Stimulated activated CD8-positive, alpha-beta memory T cell treated with anti-CD3 and anti-CD28 coated beads, Interleukin-2, amount 100 ng/mL, for 48 hours (primary cell): ENCODE measurements at places on chromosomes 3 and 15.

DNA sequence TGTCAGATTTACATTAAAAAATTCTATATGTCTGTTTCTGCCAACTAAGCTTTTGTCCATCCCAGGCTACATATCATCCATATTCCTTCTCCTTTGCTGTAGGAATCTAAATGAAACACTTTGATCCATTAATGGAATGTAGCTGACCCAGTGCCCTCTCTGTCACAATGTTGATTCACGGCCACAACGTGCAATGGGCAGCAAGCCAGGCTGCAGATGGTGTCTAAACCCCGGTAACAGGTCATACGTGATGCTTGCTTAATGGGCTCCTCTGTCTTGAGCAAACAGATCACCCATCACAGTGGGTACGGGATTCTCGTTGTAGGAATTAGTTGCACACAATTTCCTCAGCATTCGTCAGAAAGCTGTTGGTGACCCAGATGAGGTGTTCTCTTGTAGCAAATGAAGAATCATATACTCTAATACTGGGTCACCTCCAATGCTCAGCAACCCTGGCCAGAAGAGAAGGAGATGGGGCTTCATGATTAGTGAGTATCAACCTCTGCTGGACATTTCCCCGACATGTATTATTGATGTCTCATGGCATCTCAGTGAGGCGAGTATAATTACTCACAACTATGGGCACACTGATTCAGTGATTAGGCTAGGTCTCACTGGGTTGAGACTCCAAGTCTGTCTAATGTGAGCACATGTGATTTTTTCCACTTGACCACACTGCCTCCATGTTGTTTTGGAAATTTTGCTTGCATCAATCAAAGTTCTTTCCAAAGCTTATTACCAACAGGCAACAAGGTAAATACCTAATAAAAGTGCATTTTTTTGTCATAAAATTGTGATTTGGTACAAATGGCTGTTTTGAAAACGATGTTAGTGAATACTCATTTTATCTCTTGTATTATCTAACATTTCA lies 12.9 kb upstream of the DCBLD2 start:
- no peak for DNase-seq

DNA sequence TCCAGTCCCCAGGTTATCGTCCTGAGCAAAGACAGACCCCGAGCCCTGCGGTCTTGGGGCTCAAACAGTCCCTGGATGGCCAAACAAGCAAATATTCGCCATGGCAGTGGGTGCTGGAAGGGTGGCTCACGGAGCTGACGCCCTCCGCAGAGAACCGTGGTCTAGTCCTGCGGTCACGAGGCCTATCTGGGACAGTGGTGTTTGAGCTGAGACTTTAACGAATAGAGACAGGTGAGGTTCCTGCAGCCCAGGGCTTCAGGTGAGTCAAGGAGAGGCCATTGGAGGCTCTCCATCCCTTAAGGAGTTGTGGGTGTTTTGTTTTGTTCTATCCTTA lies 399 bp upstream of the SUCLG2 start:
- no peak for DNase-seq

GRCh38 chr3:4865714-4866113 lies 113.5 kb upstream of the BHLHE40 start:
- DNase-seq: no peak

DNA sequence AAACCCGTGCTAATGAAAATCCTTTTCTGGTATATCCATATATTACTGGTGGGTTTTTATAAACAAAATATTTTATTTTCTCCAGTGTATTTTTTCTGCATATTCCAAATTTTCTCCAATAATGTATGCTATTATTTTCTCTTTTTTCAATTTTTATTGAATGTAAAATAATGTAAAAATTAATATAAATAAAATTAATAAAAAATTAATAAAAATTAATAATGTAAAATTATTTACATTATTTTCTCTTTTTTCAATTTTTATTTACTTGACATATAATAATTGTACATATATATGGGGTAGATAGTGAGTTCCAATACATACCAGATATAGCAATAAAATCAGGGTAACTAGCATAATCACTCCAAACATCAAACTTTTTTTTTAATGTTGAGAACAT lies 56.4 kb downstream of the OXSM start:
- no peak for DNase-seq

DNA sequence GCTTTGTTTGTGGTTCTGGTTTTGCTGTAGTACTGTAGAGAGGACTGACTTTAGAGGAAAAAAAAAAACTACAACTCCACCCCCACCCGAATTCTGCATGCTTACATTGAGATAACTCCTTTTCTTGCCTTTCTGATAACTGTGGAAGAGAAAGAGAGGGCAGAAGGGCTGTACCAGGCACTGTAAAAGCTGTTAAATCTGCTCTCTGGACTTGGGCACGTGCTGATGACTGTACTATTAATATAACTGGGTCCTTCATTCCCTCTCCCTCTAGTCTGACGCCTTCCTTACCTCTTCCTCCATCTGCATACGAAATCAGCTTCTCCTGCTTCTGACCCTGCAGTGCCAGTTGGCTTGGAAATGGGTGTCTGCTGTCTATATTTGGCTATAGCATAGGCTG lies 15.0 kb downstream of the MAPKBP1 start:
- no peak for DNase-seq

GRCh38 chr3:43041517-43041916 lies 62.4 kb downstream of the GASK1A start:
- DNase-seq: no peak

- DNase-seq: no peak
Measured at GRCh38 chr3:86702381-86702958, 288.5 kb downstream of the VGLL3 start.

- DNase-seq: no peak
Measured at GRCh38 chr15:60399931-60400330, 2.1 kb upstream of the ANXA2 start.

GRCh38 chr15:47888385-47889100 lies 171.2 kb downstream of the SEMA6D start:
- DNase-seq: no peak

- no peak for DNase-seq
Measured at GRCh38 chr3:30527720-30528119, 78.7 kb upstream of the TGFBR2 start.

DNA sequence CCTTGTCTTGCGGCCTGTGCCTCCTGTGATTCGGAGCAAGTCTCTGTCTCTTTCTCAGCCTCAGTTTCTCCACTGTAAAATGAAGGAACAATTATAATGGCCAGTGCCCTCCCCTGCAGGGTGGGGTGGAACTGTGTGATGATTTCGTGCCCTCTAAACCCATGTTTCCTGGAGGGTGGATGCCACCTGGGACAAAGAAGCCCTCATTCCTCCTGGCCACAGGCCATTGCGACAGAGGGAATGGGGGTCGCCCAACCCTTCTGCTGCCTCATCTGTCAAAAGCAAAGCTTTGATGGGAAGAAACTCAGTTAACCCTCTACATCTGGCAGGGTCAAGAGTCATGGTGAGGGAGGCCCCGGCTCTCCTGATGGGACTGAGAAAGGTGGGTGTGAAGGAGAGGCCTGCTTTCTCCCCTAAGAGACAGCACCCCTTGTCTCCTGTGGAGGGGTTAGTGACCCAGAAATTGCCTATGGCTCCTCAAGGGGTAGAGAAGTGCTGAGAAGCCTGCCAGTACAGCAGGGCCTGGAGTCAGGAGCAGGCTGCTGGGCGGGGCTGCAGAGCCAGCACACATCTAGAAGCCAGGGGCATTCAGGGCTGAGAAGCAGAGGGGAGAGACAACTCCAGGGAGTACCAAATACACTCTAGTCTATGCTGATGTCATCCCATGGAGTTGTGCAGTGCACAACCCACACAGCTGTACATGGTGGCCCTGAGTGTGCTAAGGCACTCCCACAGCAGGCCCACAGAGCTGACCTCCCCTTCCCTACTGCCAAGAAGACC lies 61.0 kb downstream of the PLXNA1 start:
- no peak for DNase-seq

GRCh38 chr15:88839961-88840360 lies 36.7 kb downstream of the ACAN start:
- DNase-seq: no peak

- DNase-seq: no peak
Measured at GRCh38 chr3:127324076-127324475, 36.2 kb upstream of the PRR20G start.

DNA sequence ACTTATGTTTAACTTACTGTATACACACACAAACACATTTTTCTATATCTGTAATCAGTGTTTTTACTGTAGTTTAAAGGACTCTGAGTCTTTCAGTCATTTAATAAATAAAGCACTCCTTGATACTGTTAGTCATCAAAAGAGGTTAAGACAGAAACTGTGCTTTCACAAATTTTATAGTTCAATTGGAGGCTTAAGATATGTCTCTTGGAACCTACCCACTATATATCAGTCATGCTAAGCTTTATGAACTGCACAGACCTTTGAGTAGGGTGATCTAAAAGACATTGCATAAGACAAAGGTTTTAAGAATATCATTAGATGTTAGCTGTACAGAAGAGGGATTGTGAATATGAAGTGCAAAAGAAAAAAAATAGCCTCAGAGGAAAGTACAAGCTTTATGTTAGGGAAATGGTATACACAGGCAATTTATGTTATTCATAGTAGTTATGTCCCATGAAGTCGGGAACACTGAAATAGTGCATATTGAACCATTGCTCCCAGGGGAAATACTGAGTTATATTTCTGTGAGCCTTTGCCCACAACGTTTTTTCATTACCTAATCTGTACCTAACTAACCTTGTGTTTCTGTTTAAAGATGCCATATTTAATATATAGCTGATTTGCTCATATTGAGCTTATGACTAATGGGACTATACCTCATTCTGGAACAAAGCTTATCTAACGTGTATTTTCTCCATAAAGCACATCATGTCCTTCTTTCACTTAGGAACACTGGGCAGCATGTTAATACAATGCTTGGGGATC lies 19.7 kb downstream of the CHMP2B start:
- DNase-seq: no peak

- no peak for DNase-seq
Measured at GRCh38 chr15:88177451-88177850, 79.1 kb downstream of the NTRK3 start.

GRCh38 chr15:76204916-76205460 lies 106.3 kb downstream of the ETFA start:
- DNase-seq: no peak

GRCh38 chr3:83193526-83193925 lies 1432.1 kb upstream of the GBE1 start:
- DNase-seq: no peak

DNA sequence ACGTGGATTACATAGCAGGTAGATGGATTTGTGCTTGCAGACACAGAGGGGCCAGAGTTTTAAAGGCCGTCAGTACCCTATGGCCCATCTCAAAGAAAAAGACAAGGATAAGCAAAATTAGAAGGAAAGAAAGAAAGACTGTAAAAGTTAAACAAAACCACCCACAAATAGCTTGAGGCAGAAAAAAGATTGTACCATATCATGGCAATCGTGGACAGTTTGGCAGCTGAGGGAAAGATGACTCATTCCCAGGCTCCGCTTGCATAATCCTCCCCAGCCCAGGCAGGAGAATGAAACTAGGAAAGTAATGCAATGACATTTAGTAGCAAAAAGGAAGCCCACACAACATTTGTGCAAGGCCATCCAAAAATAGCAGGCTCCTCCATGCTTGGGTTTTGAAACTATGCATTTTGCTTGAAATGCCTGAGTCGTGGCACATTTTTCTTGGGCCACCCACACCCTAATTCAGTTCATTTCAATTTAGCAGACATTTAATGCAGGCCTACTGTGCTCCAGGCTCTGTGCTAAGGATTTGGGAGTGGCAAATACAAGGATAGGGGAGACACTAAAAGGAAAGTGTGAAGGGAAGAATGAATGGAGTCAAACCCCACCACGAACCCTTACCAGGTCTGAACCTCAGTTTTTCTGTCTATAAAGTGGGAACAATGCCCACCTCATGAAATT lies 40.9 kb upstream of the SMAD3 start:
- DNase-seq: no peak

DNA sequence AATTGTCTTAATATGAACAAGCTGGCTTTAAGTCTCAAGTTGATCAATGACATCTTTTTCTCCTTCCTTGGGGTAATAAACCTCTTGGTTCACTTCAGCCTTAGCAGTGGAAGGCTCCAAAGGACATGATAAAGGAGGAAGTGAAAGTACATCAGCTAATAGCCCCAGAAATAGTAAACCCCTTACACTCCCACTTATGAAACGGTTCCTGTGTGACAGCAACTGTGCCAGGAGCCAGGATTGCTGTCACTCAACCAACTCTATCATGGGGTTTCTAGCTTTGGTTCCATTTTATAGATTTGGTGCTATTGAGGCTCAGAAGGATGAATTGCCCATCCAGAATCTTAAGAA lies 216.7 kb downstream of the ABHD5 start:
- no peak for DNase-seq

GRCh38 chr15:68434021-68434420 lies 2.1 kb upstream of the ITGA11 start:
- DNase-seq: no peak

DNA sequence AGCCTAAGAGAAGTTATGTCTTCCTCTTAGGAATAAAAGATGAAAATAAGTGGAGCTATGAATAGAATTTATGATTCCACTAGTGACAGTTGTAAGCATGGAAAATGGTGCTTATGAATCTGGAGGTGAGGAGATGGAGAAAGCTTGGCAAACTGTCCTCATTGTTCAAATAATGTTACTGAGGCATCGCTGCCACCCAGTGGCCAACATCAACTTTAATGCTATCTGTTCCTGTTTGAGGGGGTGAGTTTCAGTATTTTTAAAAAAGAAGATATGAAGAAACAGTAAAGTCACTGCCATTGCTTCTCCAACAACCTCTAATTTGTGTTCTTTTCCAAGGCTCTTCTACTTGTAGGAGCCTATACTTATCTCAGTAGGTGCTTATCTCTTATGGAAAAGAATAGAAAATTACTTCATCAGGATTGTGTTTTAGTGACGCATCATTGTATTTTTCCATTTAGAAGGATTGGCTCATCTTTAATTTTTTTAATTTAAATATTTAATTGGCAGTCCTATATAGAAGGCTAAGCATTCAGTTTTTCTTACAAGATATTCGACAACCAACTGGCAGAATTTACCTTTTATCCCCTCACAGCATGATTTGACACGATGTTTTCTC lies 260.4 kb upstream of the P2RY1 start:
- peak; percentile 10 for DNase-seq

DNA sequence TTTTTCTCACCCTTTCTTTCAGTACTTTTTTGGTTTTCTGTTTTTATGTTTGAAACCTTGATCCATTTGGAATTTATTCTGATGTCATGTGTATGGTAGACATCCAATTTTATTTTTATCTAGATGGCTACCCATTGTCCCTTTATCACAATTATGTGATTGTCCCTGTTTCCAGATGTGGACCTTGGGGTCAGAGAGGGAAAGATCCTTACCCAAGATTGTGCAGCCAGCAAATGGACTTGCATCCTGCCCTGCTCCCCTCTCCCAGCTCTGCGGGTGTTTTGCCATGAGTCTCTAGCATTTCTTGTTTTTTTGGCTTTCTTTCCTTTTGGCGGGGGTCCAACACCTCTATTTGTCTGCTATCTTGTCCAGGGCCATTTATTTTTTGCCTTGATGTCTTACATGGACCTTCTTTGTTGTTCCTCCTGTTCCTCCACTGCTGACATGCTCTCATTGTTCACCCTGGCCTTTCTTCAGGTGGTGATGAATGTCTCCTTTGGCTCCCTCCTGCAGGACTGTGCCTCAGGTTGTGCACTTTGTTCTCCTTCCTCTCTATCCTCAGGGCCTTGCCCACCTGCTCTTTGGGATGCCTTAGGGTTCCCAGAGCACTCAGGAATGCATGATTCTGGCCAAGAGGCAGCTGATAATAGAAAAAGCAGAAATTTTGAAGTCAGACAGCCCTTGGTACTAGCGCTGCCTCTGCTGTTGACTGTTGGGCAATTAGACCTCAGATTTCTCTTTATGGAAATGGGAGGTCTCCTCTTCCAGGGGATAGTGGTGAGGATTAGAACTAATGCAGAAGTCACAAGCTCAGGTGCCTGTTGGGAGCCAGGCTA lies 84.3 kb downstream of the EEFSEC start:
- no peak for DNase-seq
